HTR-8/SVneo (cell line): ENCODE measurements at places on chromosomes 11 and 22.

- no peak for DNase-seq
Observed at GRCh38 chr11:16194566-16194965, 161.8 kb downstream of the SOX6 start.

- DNase-seq = no peak
Observed at GRCh38 chr11:10866893-10867331, 9.1 kb upstream of the ZBED5 start.

DNA sequence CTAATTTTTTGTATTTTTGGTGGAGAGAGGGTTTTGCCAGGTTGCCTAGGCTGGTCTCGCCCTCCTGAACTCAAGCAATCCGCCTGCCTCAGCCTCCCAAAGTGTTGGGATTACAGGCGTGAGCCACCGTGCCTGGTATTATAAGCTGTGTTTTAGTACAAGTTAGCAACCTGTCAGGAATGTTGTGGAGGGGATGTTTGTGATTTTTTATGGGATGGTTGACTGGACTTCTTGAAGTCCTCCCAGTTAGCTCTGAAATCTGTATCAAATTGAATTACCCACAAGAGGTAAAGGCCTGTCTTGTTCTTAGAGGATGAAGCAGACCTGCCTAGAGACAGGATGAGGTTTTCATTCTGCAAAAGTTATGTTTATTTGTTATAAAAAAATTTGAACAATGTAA lies 34.1 kb upstream of the IL18BP start:
- DNase-seq = no peak

GRCh38 chr11:101618709-101619108 lies 34.9 kb upstream of the TRPC6 start:
- DNase-seq = peak; percentile 8

DNA sequence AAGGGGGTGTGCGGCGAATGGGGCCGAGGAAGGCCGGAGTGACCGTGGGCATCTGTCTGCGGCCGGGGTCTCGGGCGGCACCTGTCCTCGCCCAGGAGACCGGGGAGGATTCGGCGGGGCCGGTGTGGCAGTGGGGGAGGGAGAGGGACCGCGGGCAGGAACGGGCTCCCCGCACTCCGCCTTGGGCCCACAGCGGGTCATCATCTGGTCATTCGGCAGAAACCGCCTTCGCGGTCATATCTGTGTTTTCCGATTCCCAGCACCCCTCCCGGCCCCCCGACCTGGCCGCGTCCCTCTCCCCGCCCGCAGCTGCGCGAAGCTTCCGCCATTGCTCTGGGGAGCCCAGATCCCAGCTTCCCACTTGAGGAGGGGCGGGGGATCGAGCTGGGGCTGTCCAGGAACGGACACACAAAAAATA lies 824 bp upstream of the CBX6 start:
- no peak for DNase-seq

- DNase-seq = no peak
Observed at GRCh38 chr11:27596388-27596787, 89.8 kb upstream of the LIN7C start.

DNA sequence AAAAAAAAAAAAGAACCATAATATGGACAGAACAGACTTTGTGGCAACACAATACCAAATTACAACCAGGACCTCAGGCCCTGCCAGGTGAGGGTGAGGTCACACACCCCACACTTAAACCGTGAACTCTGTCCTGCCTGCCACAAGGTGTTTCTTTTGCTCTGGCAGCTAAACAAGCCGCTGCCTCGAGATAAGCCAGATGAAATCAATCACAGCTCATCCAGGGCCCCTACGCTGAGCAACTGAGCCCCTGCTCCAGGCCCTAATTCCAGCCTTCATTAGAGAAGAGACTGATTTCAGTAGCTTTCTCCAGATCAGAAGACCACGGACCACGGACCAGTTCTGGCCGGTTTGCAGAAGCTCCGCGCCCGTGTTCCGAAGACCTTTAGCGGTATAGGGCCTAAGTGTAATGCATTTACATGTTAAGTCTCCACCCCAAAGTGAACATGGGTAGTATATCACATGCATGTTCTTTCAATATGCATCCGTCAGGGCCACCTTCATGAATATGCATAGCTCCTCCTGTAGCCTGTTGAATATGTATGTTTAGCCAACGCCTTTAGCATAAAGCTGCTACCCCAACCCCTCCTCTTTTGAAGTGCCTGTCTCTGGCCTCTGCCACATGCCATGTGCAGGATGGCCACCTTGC lies 14.8 kb upstream of the RAC2 start:
- DNase-seq = no peak

GRCh38 chr22:44586999-44587736 lies 89.1 kb upstream of the RTL6 start:
- DNase-seq = no peak

DNA sequence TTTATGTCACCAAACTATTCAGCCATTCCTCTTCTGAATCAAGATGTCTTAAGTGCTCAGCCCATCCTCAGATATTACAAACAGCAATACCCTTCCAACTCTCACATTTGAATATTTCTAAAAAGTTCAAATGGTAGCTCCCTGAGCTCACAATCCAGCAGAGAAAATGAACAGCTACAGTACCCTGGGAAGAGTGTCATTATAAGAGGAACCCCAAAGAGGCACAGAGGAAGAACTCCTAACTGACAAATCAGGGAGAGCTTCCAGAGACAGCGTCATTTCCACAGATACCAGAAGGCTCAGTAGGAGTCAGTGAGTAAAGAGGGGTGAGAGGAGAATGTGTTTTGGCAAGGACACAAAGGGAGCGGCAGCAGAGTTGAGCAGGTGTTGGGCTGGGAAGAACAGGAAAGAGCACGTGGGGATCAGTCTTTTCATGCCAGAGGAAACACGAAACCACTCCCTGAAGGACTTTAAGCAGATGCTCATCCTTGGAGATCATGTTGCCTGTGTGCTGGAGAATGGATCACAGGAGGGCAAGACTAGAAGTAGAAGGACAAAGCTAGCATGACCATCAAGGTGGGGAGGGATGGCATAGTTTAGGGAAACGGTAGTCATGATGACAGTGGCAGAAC lies 4.3 kb downstream of the CLTCL1 start:
- DNase-seq = no peak

DNA sequence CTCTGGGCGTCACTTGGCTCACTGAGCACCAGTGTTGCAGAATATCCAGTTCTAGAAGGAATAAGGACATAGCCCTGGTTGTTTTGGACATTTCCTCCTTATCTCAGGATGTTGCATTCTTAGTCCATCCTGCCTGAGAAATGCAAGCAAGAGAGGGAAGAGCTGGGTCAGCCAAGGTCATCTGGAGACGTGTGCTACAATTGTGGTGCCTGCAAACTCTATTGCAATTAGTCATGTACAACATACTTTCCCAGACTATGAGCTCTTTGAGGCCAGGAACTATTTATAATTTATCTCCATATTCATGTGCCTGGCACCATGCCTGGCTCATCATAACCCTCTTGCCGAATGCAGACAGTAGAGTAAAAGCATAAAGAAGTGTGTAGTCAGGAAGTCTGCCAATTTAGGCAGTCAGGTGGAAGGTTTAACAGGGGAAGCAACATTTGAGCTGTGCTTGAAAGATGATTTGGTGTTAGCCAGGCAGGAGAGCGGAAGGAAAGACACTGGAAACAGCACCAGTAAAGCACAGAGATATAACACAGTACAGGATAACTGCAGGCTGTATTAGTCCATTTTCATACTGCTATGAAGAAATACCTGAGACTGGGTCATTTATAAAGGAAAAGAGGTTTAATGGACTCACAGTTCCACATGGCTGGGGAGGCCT lies 129.4 kb upstream of the PAX6 start:
- DNase-seq = no peak

DNA sequence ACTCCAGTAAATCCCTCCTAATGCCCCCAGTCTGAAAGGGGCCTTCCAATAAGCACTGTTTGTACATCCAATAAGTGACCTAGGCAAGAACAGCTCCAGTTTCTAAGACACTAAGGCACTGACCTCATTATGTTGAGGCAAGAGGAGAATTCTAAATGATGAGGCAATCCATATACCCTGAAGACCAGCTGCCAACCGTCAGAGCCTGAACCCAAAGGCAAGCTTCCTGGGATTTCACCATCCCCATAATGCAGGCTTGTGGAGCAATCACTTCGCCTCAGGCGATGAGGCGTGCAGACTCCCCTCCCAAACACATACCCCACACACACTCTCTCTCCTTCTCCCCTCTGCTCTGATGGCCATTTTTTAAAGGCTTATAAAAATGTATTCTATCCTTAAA lies 49.5 kb downstream of the LGR4 start:
- DNase-seq = peak; percentile 42

GRCh38 chr11:125491146-125491545 lies 4.9 kb downstream of the FEZ1 start:
- DNase-seq = no peak

DNA sequence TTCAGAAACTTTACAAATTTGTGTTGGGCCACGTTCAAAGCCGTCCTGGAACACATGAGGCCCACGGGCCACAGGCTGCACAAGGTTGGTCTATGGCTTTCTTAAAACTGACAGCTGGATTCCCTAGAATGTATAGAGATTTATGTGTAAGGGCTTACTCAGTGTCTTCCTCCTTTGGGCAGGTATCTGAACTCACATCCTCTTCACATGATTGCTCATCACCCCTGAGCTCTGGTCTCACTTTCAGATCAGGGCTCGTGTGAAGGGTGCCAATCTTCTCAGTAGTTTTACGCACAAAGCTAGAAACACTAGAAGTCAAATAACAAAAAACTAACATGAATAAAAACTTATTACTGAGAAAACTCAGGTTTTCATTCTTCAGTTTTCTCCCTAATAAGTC lies 27.1 kb downstream of the HPS5 start:
- no peak for DNase-seq

DNA sequence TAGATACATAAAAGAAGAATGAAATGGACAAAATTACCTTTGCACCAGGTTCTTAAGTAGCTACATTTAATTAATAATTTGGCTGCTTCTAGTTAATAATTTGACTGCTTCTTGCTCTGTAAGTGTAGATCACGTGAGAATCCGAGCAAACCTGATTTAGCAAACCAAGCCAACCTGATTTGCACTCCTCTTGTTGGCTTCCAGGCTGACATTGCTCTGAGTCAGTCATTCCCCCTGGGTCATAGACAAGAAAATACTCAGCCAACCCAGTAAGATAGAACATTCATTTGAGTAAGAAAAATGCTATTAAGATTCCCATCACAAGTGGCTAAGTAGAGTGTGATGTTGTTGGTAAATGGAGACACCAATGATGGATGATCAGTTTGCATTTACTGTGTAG lies 304.1 kb downstream of the C11orf87 start:
- DNase-seq = no peak

DNA sequence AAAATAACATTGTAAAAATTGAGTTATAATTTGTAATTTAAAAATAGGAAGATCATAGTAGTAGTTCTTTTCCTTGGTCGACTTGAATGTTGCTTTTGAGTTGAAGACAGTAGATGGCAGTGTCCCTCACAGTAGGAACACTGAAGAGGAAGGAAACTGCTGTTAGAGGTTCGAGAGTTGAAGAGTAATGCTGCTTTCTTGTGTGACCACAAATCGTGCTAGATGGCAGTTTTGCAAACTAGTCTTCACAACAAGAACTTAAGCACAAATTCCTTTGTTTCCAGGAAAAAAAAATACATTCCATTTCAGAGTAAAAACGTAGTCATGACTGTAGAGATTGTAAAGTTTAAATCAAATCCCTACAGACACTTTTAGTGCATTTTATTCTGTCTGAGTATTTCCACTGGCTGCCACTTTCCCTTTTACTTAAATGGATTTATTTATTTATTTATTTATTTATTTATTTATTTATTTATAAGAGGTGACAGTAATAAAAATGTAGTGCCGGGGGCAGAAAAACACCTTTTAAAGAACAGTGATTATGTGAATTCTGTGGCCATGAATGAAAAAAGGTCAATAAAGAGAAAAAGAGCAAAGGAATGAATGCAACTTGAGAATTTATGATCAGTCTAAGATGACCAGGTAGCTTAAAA lies 54.6 kb downstream of the SPECC1L start:
- DNase-seq = peak; percentile 59

GRCh38 chr11:28296426-28296825 lies 188.2 kb downstream of the METTL15 start:
- no peak for DNase-seq

DNA sequence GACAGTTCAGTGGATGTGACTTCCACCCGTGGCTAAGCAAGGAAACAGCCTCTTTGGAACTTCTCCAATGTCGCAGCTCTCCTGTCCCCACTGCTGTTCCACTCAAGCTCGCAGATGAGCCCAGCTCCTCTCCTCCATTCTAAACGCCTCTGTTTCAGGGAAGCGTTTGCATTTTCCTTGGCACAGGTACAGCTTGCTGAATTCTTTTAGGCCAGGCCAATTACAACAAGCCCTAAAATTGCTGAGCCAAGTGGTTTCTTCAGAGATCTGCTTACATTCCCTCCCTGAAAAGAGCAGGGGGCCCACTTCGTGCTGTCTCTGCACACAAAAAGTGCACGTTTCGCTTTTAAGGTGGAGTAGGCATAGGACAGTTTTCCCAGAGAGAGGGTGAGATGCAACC lies 91.5 kb upstream of the BLID start:
- DNase-seq = no peak

GRCh38 chr22:37199760-37200108 lies 11.7 kb upstream of the C1QTNF6 start:
- no peak for DNase-seq
